ENCODE measurements at places on chromosomes 1 and 21.
A peak's percentile ranks its signal among the peaks of the same experiment; 100 is the strongest.

DNA sequence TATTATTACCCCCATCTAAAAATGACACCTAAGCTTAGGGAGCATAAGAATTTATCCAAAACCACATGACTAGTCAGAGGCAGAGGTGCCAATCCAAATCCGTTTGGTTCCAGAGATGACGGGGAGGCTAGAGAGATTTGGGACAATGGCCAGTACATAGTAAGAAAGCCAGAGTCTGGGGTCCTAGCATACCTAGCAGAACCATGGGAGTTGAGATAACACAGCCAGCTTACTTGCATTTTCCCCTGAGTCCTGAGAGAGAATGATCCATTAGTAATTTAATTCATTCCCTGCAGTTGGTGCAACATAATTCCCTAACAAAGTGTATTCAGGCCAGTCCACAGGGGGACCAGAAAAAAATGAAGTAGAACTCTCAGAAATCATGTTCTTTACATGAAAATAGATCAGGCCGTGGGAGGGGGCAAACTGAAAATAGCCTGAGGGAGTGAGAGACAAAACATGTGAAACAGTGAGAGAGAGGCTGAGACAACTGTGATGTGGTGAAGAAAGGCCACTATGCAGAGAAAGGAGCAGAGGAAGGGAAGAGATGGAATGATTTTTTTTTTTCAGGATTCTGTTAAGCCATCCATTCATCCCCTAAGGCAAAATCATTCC is 243.3 kb downstream of the BRINP2 start:
- no peak for DNase-seq

- no peak for DNase-seq
Observed at GRCh38 chr1:153801786-153802697, 26.8 kb downstream of the SLC27A3 start.

DNA sequence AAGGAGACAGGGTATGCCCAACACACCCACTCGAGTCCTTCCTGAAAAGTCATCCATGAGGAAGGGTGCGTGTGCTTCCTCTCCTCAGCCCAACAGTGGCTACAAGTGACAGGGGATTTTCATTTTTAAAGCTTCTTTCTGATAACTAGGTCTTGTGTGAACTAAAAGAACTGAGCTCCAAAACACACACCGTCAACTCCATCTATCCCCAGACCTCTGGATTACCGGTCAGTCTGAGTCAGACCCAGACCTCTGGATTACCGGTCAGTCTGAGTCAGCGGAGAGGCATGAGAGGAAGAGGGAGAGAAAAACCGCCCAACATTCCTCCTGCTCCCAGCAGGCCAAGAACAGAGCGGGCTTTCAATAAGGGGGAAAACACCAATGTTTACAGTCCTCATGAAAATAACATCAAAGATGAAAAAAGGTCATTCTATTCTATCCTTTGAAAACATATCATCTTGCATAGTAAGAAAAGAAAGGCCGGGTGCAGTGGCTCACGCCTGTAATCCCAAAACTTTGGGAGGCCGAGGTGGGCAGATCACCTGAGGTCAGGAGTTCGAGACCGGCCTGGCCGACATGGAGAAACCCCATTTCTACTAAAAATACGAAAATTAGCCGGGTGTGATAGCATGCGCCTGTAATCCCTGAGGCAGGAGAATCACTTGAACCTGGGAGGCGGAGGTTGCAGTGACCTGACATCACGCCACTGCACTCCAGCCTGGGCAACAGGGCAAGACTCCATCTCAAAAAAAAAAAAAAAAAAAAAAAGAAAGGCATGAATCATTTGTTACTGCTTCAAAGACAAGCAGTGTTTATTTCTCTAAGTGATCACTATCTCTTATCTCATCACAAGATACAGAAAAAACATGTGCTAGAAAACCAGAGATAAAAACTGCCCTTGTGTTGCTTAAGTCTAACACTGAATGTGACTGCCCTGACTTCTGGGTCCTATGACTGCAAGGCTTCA is 3.4 kb downstream of the PTTG1IP start:
- peak; percentile 97 for DNase-seq

DNA sequence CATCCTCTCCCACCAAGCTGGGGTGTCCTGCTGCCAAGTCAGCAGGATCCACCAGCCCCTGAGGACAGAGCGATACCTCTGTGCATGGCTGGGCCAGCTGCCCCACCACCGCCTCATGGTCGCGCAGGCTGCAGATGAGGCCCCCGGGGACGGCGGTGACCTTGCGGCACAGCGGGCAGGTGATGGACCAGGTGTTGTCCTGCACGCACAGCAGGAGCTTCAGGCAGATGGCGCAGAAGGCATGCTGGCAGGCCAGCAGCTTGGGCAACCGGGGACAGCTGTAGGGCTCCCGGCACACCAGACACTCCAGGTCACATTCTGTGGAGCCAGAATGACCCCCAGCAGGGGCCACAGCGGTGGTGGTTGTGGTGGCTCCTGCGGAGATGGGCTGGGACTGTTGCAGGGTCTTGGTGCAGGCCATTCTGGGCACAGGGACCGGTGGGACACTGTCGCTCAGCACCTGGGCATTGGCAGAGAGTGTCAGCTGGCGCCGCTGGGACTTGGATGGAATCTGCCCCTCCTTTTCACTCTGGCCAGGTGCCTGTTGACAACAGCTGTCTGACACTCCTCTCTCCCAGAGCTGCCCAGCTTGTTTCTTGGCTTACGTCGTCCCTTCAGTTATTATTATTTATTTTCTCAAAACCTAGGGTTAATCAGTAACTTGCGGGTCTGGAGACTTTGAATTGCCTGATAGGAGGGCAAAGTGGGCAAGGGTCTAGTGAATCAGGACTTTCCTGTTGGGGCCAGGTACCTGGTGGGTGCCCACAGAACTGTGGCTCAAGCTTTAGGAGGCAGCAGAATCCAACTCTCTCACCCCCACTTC is at the start of gene RNF186:
RNF186 (minus strand) TSS at position 603 of the 823 bp plus-strand sequence; CDS start at position 421, 182 bp downstream.
- peak; percentile 85 for DNase-seq

DNA sequence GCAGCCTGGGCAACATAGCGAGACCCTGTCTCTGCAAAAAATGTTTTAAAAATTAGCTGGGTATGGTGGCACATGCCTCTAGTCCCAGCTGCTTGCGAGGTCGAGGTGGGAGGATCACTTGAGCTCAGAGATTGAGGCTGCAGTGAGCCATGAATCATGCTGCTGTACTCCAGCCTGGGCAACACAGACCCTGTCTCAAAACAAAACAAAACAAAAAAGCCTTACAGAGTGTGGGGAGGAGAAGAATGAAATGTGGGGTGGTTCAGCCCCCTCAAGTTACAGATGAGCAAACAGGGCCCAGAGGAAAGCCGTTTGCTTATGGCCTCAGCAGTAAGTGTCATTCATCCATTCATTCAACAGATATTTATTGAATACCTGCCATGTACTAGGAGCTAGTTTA is 40.7 kb downstream of the RPS6KA1 start:
- DNase-seq = no peak

- DNase-seq = peak; percentile 2
Observed at GRCh38 chr1:87927391-87928280, 599.0 kb downstream of the LMO4 start.
